ENCODE measurements at places on chromosomes 4 and X.
A peak's percentile ranks its signal among the peaks of the same experiment; 100 is the strongest.

DNA sequence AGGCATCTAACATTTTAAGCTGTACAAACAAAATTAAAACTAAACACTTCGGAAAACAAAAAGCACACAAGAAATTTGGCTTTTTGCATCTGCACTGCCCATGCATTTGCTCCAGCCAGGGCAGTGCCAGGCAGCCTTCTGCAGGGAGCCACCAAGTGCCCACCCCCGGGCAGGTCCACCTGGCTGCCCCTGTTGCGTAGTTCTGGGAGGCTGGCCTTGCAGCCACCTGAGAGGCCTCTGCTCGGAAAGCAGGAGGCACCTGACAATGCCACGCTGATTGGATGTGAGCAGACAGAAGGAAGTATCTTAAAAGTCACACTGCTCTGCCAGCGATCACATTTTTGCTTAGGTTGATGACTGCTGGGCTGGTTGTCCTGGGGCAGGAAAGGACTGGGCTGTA, 3.5 kb downstream of the TMEM271 start:
- DNase-seq, result no peak

GRCh38 chr4:72286185-72286584, 254.4 kb downstream of the NPFFR2 start:
- DNase-seq, result no peak

GRCh38 chrX:139207655-139208054, 322.9 kb upstream of the F9 start:
- no peak for DNase-seq

DNA sequence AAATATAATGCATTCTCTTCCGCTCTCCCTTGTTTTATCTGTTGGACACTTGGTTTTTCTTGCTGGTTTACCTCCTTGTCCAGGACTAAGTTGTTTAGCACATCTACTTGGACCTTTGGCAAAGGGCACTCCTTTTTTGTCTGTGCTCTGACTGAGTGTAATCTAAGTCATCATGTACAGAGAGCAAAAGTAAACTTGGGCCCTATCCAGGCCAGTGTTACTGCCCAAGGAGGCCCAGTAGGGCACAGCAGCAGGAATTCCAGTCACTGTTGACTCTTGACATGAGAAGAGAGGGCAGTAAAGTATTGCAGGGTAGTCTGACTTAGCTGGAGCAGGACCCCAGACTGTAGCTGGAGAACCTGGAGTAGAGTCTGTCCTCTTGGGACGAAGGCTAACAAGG, 445.5 kb downstream of the ZIC3 start:
- no peak for DNase-seq

DNA sequence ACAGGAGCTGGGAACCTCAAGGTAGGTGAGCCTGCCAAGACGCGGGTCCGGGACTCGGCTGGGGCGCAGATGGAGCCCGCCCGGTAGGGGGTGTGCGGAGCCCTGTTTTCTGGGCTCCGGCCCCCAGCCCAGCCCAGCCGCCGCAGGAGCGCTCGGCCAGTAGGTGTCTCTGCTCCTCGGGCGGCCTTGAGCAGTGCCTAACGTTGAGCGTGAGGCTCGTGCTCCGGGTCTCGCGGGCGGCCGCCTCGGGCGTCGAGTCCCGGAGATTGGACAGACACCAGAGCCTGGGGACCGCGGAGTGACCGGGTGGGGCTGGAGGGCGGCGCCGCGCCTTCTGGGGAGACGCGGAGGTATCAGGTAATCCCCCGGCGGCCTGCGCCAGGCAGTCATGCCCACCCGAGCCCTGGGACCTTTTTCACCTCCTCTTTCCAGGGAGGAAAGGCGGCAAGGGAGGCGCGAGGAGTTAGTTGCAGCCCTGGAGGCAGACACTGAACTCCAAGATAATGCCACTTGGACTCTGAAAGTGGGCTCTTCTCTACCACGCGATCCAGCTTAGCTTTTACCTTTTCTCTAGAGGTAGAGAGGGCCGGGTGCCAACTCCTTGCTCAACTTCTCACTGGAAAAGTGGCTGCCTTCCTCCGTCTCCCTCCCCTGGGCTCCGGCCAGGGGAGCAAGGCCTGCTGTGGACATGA, 14.5 kb upstream of the FGG start:
- peak; percentile 33 for DNase-seq

DNA sequence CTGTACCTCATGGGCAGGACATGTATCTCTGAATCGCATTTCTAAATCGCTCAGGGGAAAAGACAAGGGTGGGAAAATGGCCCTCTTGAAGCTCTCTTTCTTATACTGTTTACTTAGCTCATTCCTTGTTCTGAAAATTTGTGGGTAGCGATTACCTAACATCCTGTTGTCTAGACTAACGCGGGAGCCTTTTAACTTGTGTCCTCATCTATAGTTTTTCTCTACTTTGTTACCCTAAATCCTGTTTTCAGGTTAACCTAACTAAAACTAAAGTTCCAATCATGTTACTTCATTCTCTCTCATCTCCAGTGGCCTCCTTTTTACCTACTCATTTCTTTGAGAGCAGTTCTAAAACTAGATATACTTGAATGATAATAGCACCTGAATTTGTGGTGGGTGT, 45.0 kb downstream of the SNX25 start:
- DNase-seq, result no peak

Measured in iPS DF 6.9 (cell line).